ENCODE measurements at places on chromosomes 5 and 9. TPM values are rescaled to one million over a fixed set of nuclear protein-coding genes. Genes with fewer than 3 reads are reported as not detected.
A peak's percentile ranks its signal among the peaks of the same experiment; 100 is the strongest.

GRCh38 chr5:90223756-90224155 lies 185.8 kb downstream of the CETN3 start:
- no peak for DNase-seq

GRCh38 chr9:16069671-16070454 lies 517.0 kb downstream of the CCDC171 start:
- no peak for DNase-seq

Gene TMEM267
- total RNA-seq: 10.0 TPM

Gene PAPPA
- total RNA-seq: 5.0 TPM

Gene KCNIP1
- total RNA-seq: 1.7 TPM

DNA sequence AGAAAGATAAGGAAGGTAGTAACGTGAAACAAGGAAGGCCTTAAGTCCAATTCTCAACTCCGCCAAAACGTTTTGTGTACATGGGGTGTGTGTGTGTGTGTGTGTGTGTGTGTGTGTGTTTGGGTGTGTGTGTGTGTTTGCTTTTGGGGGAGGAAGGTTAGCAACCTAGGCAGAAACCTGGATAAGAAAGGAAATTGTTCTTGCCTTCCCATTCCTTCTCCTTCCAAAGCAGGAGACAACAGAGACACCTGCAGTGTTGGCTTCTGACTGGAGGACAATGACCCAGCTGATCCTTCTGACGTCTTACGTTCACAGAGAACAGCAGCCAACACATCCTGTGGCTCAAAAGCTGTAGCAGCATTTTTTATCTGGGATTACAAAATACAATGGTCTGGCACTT lies 4.1 kb upstream of the CCNG1 start:
- no peak for DNase-seq

- DNase-seq: peak; percentile 75
These were observed 4.2 kb upstream of the IRX2 start for GRCh38 chr5:2755681-2756171.
